ENCODE measurements at places on chromosomes 13 and 19.

DNA sequence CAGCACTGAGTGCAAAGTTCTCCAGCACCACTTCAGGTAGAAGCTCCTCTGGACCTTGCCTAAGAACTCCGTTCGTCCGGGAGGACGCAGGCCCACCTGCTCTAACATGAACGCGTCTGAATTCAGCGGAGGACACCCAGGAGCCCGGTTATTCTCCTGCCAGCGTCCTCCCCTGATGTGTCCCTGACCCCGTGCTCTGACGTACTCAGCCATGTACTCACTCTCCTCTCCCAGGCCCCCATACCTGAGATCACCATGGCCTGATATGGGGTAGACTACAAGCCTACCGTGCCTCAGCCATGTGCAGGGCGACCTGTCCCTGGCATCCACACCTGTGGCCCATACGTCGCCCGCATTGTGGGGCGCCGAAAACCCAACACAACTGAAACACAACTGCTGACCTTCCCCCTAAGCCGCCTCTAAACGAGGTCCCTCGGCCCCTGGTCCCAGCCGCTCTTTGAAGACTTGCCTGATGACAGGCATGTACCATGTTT is 744 bp upstream of the ZNF584 start:
- no peak for DNase-seq

DNA sequence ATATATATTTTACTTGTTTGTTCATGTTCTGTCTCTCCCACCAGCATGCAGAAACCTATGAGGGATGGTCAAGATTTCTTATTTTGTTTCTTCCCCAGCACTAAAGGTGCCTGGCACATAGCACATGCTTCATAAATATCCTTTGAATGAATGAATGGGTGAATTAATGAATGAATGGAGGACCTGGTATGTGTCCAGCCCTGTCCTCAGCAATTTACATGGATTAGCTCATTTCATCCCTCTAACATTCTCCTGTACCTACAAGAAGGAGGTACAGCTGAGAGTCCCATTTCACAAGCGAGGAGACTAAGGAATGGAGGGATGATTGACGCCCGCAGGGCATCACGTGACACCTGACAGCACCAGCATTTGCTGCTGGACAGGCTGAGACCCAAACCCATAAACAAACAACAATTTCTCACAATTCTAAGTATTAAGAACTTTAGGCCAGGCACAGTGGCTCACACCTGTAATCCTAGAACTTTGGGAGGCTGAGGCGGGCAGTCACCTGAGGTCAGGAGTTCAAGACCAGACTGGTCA is 6.8 kb upstream of the BCAT2 start:
- no peak for DNase-seq

DNA sequence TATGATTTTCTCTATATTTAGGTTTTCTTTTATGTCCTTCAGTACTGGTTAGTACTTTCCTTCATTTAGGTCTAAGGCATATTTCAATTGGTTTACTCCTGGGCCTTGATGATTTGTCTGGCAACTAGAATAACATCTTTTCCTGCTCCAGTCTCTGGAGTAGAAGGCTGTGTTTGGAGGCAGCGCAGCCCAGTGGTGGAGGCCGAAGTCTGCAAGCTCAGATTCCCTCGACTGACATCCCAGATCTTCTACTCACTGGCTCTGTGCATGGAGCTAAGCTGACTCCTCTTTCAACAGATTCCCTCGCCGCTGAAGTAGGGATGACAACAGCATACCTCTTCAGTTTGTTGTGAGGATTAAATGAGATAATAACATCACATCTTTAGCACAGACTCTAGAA is 141.0 kb downstream of the RAP2A start:
- DNase-seq = no peak

GRCh38 chr13:110138010-110138699 is 168.8 kb downstream of the COL4A1 start:
- no peak for DNase-seq

DNA sequence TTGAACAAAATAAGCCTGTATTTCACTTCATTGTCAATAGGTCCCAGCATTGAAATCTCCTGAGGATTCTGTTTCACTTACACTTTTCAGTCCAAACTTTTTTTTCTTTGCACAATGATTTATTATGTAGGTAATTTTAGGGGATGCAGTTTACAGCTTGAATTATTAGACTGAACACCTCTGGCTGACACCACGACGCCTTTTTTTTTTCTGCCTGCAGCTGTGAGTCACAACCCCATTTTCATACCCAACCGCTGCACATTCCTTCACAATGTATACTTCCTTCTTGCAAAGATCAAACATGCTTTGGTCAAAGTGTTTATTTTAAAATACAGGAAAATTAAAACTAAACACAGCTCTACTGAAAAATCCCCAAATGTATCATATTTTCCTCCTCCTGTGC is 11.4 kb downstream of the ZIC2 start:
- no peak for DNase-seq

DNA sequence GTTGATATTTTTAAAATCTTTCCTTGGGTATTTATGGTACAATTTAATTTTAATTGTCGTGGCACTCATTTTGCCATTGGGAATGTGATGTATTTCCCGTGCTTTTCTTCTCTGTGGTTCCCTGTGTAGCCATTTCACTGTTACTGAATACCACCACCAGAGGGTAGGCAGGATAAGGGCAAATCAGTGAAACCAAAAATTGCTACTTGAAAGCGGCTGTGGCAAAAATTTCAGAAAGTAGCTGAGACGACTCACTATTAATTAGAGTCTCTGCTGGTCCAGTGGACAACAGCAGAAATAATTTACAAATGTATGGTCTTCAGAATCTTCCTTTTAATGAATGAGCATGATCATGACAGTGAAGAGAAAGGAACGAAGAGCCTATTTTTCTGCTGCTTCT is 34.4 kb upstream of the MIR17HG start:
- no peak for DNase-seq

- no peak for DNase-seq
Measured at GRCh38 chr13:98939660-98940191, 38.1 kb downstream of the DOCK9 start.

GRCh38 chr19:15815306-15815705 is at the start of gene OR10H1:
OR10H1 (minus strand) TSS chr19:15815664; CDS start chr19:15808037, 7,627 bp downstream.
- no peak for DNase-seq

- DNase-seq = no peak
Measured at GRCh38 chr19:13428352-13428751, 77.9 kb downstream of the CACNA1A start.

DNA sequence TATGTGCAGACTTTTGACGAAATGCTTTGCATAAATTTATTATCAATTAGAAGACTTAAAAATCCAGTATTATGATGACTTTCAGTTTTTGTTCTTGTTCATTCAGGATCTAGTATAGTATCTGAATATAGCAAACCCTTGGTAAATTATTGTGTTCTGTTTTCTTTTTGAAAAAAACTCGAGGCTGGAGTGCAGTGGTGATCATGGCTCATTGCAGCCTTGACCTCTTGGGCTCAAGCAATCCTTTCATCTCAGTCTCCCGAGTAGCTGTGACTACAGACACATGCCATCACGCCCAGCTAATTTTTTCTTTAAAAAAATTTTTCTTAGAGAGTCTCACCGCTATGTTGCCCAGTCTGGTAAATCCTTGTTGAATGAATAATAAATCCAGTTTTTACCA is 4.6 kb downstream of the FARP1 start:
- DNase-seq = no peak
